Stimulated activated CD8-positive, alpha-beta memory T cell treated with anti-CD3 and anti-CD28 coated beads, Interleukin-7, amount 100 ng/mL, for 4 hours (primary cell): ENCODE measurements at places on chromosomes 6 and 20.

DNA sequence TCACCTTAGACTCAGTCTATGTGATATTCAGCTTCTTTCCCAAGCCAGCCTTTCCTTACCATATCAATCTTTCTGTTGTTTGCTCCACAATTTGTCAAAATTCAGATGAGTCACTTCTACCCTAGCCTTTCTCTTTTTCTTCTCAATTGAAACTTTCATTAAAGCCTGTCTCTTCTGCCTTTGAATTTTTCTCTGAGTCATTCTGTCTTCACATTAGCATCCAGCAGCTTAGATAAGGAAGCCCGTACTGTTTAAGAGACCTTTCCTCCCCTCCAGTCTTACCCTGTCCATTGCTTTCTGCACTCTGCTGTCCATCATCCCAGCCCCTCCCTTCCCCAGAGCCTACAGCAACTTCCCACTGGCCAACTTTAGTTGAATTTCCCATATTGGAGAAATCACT is 34.9 kb upstream of the RALGAPA2 start:
- DNase-seq = no peak

GRCh38 chr20:9186396-9186795 is 117.5 kb downstream of the PLCB4 start:
- no peak for DNase-seq

DNA sequence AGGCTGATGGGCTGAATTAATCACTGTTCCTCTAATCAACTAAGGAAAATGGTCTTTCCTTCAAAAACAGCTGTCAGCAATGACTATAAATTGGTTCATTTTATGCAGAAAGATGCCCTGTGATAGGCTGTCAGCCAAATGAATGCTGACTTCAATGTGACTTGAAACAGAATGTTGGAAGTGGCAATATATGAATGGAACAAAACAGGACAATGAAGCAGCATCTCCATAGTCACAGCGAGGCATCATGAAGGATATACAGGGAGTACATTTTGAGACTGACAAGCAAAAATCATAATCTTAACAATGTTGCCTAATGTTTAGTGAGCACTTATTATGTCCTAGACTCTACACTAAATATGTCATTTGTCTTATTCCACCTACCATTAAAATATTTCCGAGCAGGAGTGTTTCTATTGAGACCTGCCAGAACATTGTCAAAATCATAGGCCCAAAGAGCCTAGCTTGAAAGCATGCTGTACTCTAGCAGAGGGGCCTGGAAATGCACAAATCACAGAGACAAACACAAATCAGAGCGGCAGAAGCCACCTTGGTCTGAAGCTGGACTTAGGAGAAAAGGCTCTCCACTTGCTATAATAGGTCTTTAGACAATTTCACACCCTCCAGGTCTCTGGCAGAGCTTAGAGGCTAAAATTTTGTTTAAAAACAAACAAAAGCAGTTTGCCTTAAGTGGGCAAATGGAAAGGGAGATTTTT is 63.3 kb downstream of the FAM50B start:
- DNase-seq = no peak

DNA sequence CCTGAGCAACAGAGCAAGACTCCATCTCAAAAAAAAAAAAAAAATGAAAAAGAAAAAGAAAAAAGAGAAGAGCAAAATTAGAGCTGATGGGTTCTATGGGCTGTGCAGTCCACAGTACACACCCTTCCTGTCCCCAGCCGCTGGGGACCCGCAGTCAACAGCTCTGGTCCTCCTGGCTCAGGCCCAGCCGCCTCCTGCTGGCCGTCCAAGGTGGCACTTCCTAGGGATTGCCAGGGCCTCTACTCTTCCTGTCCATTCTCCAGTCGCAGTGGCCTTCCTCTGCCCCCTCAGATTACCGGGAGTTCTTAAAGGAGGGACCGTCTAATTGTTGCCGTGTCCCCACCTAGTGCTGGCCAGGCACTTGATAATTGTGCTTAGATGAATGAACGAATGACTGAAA is 41.7 kb downstream of the TMEM242 start:
- DNase-seq = no peak

DNA sequence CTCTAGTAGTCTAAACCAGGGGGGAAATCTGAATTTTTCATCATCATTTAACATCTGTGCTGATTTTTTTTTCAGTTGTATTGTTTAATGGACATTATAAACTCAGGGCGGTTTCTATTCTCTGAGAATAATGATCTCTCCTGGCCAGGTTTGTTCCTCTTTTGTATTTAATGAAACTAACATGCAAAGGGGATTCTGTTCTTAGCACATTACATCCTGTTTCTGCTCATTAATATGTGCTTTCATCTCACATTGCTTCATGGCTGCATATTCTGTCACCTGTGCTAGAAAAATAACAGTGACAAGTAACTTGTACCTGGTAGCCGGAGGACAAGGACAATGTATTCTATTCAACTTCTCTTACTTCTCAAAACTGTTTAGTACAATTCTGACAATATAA is 806 bp downstream of the HLA-DOB start:
- no peak for DNase-seq

DNA sequence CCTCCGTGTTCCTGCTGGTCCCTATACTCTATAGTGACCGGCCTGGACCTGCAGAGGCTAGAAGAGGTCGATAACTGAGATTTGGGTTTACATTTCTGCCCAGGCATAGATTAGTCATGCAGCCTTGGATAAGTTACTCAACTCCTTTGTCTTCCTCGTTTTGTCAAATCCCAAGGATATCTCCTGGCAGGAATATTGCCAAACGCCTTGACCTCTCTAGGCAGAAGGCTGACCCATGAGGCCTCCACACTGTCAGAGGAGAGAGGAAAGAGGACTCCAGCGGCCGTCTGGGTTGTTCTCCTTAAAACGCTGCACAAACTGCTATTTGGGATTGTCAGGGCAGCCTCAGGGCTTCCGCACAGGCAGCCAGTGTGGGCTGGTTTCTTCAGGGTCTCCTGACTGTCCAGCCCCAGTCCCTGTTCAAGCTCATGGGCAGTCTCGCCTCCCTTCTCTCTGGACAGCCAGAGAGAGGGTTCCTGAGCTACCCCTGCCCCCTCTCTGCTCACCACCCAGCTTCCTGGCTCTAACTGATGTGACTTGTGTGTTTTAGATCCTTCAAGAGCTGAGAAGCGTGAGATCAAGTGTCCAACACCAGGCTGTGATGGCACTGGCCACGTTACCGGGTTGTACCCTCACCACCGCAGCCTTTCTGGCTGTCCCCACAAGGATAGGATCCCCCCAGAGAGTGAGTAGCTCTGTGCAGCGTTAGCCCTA is 44.7 kb upstream of the PCMTD2 start:
- DNase-seq = no peak

DNA sequence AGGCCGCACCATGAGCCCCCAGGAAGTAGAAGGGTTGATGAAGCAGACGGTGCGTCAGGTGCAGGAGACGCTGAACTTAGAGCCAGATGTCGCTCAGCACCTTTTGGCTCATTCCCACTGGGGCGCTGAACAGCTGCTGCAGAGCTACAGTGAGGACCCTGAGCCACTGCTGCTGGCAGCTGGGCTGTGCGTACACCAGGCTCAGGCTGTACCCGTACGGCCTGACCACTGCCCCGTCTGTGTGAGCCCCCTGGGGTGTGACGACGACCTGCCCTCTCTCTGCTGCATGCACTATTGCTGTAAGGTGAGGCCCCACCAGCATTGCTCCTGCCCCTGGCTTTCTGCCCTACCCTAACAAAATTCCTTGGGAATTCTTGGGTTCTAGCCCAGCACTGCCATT is 13.1 kb downstream of the DNPH1 start:
- DNase-seq = no peak

DNA sequence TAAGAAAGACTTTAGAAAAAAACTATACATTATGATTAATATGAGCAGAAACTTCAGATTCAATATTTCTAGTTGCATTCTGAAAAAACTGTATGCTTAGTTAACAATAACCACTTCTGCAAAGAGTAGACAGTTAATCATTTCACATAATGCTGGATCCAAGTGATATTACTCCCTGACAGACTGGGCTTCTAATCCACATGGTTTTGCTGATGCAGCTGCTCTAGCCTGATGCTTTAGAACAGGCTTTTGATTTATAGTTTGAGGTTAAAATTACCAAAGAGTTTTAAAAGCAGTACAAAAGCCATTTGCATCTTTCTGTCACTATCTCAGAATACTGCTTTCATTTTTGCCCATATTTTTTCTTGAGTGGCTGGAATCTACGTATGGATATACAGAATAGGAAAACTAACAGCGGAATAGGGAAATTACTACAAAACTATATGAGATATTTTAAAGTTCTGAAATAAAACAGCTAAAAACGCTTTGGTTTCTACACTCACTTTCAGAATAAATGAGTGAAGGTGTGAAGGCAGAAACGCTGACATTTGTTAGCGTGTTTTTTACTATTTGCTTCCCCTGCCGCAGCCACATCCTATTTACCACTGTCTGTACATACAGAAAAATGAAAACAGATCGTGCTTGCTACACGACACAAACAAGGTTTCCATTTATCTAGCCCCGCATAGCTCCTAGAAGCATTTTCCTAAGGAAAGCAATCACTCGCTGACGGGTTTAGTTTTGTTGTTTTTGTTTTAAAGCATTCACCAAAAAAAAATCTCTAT is 61.7 kb downstream of the METTL24 start:
- no peak for DNase-seq

GRCh38 chr6:89035252-89036101 is 45.1 kb upstream of the PNRC1 start:
- DNase-seq = no peak

DNA sequence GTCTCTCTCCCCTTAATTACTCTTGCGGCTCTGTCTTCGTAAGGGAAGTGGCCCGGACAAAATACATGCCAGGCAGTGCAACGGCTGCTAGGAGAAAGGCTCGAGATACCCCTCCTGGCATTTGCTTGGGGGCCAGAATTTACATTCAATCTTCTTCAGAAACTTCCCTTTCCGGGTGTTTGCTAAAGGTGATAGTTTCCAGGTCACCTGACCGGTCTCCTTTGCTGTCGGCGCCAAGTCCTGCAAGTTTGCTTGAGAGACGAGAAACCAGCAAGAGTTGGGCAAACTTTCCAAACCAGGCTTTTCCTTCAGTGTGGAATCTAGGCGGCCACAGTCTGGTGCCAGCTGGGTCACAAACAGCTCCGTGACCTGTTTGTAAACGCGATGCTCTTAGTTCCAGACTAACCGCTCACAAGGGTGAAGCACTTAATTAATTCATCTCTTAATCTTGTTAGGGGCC is 563 bp upstream of the SRSF3 start:
- no peak for DNase-seq

DNA sequence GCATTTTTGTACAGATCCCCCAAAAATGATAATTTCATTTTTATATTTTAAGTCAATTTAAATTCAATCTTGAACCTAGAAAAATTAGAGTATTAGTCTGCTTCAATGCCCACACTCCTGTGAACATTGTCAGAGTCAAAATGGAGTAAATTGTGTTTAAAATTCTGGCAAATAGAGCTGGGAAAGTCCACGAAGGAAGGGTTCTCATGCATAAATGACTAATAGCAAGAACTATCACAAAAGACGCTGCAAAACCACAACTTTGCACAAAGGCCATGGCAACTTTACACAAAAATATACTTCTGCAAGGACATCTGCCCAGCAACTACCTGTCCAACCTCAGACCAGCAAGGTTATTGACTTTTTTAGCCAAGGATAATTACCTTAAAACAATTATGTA is 203.2 kb upstream of the SMLR1 start:
- DNase-seq = no peak

DNA sequence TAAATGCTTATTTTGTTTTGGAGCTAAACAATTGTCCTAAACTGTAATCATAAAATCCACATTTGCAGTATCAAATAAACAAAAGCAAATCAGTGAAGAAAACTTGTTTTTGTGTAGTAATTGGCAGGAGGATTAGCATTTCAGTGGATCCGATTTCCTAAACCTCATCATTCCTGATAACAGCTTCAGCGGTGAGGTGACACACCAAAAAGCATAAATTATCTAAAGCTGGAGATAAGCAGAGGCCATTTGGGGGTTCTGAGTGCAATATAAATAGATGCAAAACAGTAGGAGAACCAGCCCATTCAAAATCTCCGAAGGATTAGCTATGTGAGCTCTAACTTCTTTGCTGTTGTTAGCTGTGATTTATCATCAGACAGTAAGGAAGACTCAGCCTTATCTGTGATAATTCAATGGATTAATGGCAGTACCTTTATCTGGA is 235.8 kb downstream of the EPHA7 start:
- DNase-seq = no peak

DNA sequence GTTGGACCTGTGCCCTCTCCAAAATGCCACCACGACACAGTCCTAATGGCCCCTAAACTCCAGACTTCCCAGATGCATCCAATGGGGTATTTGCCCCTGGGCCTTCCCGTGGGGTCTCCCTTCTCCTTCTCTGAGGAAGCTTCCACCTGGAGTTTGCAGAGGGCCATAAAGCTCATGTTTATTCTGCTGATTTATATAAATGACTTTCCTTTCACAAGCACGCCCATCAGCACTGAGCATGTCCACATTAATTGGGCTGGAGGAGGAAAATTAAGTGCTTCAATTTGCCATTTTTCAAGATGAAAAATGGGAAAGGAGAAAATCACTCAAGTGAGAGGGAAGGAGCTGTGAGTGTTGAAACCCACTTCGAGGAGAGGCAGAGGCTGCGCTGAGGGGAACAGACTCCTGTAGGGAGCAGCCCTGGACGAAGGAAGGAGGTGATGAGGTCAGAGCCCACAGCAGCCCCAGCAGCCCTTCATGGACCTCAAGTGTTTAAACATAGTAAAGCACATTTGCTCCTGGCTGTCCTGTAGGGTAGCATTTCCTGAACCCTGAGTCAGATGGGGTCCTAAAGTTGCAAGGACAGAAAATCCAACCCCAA is 434.9 kb upstream of the SULF2 start:
- no peak for DNase-seq

- no peak for DNase-seq
Measured at GRCh38 chr6:18177286-18177965, 22.2 kb downstream of the KDM1B start.

DNA sequence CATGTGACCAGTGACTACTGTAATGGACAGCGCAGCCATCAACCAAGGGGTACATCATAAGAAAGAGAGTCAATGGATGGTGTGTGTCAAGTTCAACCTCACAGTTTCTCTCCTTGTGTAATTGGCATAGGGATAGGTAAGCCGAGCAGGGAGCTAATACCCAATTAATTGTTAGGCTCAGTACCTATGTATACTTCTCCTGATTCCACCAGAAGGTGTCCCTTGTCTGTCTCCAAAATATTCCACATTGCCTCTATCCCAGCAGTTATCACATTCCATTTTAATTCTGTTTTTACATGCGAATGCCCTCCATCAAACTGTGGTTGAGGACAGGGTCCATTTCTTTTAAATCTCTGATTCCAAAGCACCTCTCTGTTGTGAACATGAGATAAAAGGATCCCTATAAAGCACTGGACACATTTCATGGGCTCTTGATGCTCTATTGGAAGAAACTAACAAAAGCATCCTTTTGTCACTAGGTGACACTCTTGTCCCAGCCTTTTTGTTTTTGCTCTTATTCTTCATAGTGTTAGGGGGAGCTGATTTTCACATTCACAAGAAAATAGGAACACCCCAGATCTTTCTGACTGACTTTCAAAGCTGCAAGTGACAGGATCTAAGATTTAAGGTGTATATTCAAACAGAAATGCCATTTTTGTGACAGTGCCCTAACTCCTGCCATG is 38.9 kb downstream of the FBXO9 start:
- DNase-seq = no peak
